ENCODE measurements at places on chromosomes 16 and 17.

DNA sequence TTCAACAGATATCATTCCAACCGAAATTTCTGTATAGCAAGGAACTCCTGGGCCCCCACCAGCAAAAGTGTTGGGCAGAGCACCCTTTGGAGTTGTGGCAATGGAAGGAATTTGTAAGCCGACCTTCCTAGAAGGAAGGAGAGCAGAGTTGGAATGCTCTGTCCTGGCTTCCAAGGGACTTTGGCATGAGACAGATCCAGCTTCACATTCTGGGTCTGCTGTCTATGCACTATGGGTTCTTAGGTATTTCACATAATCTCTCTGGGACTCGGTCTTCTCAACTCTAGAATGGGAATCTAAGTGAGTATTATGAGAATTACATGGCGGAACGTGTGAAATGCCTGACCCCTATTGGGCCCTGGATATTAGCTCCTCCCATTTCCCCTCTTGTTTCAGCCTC is 63.2 kb upstream of the MARCHF10 start:
- DNase-seq: no peak

- no peak for DNase-seq
These were observed 96.0 kb upstream of the GSE1 start for GRCh38 chr16:85517154-85517553.

DNA sequence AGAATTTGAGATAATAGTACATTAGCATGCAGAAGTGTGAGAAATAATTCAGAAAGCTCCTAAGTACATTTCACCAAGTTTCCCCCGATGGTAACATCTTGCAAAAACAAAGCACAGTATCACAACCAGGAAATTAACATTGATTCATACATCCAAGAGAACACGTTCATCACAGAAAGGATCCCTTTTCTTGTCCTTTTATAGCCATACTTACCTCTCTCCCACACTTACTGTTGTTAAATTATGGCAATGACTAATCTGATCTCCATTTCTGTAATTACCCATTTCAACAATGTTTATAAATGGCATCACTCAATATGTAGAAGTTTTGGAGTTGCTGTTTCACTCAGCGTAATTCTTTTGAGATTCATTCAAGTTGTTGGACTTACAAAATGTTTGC is 1260.0 kb downstream of the CDH8 start:
- no peak for DNase-seq

DNA sequence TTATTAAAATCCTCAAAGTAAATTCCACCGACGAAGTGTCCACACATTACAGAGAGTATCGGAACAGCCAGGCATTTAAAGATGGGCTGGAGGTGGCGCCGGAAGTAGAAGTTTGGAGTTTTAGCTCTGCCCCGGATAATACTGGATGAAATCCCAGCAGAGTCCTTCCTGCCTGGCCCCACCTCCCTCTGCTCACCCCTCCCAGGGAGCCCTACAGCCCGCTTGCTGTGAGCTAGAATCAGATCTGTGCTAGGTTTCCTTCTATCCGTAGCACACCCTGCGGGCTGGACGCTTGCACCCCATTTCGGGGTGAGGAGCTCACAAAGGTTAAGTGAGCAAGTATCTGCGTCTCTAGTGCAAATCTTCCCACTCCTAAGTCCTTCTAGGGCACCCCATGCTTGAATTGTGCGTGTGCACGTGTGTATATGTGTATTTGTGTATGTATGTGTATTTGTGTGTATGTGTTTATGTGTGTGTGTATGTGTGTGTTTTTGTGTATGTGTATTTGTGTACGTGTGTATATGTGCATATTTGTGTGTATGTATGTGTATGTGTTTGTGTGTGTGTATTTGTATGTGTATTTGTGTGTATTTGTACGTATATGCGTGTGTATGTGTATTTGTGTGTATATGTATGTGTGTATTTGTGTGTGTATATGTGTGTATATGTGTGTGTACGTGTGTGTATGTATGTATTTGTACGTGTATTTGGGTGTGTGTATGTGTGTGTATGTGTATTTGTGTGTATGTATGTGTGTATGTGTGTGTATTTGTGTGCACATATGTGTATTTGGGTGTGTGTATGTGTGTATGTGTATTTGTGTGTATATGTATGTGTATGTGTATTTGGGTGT is 61.4 kb downstream of the HAPSTR1 start:
- no peak for DNase-seq

GRCh38 chr16:73998707-73999106 is 297.9 kb upstream of the PSMD7 start:
- DNase-seq: no peak

DNA sequence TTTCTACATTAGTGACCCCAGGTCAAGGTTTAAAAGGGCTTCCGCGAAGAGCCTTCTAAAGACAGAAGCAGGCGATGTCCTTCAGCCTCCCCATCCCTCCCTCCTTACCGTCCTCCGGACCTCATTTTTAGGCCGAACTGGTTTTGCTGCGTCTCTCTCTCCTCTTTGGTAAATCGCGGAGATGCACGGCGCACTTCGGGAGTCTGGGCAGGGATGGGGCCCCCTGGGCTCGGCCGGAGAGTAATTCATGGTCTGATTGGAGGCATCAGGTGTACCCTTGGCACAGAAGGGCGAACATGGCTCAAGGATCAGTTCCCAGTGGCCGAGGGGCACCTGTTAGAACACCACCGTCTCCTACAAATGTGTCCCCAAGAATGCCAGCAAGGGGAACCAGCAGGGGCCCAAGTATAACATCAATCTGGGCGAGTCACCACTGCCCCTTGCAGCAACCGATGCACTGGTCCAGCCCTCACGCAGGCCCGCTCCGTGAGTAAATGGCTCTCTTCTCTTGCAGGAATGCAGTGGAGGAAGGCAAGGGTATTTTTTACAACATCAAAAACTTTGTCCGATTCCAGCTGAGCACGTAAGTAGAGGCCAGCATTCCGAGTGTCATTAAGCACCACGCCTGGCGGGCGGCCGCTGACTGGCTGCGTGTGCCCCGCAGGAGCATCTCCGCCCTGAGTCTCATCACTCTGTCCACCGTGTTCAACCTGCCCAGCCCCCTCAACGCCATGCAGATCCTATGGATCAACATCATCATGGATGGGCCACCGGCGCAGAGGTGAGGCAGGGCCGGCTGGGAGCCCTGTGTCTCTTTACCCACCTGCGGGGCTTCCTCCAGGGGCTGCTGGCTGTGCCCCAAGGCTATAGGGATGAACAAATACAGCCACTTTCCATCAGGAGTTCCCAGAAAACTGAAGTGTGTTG is 45.6 kb downstream of the MEAK7 start:
- DNase-seq: peak; percentile 42

DNA sequence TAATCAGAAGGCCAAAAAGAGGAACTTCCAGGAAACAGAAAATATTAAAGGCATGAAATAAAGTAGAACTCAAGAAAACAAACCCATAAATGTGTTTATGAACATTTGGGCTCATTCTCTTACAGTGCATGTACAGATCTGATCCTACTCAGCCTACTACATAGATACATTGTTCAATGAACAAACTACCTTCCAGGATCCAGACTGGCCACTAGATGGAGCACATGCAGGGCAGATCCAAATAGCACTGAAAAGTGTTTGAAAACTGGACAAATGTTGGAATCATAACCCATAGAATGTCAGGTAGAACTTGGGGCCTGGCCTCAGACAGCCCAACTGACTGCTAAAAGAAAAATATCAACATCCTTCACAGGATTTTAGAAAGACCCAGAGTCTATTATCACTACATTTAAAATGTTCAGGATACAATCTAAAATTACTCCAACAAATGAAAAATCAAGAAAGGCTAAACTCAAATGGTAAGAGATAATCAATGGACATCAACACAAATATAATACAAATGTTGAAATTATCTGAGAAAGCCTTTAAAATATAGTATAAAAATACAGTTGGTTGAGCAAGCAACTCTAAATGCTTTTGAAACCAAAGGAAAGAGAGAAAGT is 122.4 kb upstream of the NUDT7 start:
- DNase-seq: peak; percentile 60

- no peak for DNase-seq
These were observed 752 bp downstream of the TBC1D24 start for GRCh38 chr16:2475413-2476344.

GRCh38 chr16:569445-570254 is at the start of gene PIGQ:
Gene PIGQ, plus strand, starts transcription at chr16:569968. Its CDS starts 4,107 bp downstream, at chr16:574075.
- peak; percentile 85 for DNase-seq

DNA sequence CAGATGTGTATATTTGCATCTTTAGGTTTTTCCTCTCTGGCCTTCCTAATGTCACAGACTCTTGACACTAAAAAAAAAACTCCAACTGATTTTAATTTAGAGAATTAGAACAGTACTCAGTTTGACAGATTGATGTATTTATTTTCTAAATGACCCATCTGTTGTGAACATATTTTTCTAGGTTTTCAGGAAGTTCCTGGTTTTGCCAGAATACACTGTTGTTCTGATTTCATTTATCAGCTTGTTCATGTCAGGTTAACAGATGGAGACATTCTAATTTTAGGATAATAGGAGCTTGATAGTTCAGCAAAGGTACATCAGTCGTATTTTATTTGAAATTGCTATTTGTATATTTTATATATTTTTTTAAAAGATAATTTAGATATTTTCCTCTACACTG is 133.4 kb downstream of the TANC2 start:
- no peak for DNase-seq

- DNase-seq: no peak
These were observed 52.5 kb upstream of the MNT start for GRCh38 chr17:2453325-2453724.

DNA sequence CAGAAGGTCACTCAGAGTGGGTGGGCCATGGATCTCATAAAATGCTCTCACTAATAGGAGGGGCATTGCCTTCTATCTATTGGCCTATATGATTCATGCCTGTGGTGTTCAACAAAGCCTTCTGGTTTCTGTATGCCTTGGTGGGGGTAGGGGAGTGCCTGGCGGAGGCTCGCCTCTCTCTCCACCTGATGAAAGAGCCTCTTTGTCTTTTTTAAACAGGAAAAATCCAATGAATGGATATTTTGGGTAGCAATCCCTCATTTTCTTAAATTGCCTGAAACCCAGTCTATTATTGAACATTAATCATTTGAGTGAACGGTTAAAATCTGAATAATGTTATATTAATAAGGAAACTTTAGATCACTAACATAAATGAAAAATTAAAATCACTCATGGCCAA is 90.6 kb downstream of the TOX3 start:
- DNase-seq: peak; percentile 92

- DNase-seq: no peak
These were observed 152.1 kb upstream of the PLCG2 start for GRCh38 chr16:81627024-81627423.

- no peak for DNase-seq
These were observed 41.5 kb downstream of the CYB5B start for GRCh38 chr16:69465881-69466280.

DNA sequence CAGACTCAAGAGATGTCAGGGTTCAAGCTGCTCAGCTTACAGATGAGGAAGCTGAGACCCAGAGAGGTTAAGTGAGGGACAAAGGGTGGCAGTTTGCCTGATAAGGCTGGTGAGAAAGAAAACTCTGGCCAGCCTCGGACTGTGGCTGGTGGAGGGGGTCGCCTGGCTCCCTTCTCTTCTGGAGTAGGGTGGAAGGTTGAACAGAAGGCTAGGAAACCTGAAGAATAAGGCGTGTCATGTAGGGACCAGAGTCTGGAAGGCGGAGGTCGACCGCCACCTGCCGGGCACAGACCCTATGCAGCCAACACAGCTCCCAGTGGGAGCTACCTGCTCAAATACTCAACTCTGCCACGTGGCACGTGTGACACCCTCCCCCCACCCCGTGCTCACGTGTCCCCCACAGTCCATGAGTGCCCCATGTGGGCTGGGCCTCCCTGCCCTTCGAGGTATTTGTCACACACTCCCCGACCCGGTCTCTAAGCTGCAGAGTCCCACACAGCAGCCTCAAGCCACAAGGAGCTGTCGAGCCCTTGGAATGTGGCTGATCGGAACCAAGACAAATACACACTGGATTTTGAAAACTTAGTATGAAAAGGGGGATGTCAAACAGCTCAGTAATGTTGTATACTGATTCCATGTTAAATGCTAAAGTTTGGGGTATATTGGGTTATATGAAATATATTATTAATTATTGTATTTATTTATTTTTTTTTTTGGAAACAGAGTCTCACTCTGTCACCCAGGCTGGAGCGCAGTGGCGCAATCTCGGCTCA is 11.8 kb downstream of the HID1 start:
- peak; percentile 92 for DNase-seq

All from islet precursor cell (in vitro differentiated cells).